ENCODE measurements at places on chromosomes 7 and 10.

DNA sequence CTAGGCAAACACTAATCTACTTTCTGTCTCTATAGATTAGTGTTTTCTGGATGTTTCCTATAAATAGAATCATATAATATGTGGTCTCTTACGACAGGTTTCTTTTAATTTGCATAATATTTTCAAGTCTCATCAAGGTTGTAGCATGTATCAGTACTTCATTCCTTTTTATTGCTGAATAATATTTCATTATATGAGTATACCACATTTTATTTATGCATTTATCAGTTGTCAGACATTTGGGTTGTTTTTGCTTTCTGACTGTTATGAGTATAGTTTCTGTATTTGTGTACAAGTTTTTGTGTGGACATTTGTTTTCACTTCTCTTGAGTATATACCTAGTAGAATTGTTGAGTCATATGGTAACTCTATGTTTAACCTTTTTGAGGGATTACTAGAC lies 48.2 kb downstream of the SHOC2 start:
- no peak for DNase-seq

- DNase-seq = no peak
These were observed 29.0 kb downstream of the JAKMIP3 start for GRCh38 chr10:132094581-132095234.

GRCh38 chr10:116053910-116054309 lies 219.1 kb downstream of the GFRA1 start:
- DNase-seq = no peak

DNA sequence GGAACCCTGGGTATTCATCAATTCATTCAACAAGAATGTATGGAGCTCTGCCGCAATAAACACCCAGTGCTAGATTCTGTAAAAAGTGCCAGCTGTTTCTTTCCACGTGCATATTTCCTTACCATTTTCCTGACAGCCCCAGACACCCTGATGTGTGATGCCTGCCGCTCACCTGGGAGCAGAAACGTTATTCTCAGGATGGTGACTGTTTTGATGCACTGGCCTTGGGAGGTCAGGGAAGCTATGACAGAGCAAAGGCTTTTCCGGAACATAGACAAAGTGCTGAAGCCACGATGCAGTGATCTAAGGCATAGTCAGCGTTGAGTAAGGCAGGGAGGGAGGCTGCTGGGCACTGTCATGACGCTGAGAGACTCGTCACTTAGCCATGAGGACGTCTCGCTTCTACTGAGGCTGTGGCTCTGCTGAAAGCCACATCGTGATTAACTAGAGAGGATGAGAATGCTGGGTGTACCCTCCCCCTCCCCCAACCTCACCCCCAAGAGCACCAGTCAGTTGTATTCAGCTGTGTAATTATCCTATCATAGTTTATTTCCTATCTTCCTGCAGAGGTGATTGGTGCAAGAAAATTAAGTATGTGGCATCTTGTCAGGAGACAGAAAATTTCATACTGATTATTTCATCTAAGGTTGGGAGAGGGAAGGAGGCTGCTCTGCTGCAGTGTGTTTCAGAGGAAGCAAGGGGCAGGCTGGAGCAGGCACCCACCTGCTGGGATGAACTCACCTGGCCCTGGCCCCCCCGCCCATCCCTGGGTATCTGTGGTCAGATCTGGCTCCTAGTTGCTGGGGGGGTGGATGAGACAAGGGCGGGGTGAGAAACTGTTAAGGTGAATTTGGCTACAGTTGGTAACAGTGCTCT lies 48.8 kb upstream of the SMNDC1 start:
- peak; percentile 98 for DNase-seq

DNA sequence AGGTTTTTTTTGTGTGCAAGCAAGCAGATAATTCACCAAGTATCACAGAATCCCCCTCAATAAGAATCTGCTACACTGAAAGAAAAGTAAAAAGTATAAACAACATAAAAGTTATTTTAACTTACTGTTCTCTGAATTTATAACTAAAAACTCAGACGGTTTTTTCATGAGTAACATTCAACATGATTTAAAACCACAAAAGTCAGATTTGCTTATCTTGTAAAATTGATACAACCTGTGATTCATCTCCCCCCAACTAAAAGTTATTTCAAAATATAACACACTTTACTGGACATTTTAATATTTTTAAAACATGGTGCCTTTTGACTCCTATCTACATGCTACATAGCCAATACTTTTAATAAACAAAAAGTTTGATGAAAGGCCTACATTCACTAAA lies 32.8 kb downstream of the TSPAN12 start:
- no peak for DNase-seq

DNA sequence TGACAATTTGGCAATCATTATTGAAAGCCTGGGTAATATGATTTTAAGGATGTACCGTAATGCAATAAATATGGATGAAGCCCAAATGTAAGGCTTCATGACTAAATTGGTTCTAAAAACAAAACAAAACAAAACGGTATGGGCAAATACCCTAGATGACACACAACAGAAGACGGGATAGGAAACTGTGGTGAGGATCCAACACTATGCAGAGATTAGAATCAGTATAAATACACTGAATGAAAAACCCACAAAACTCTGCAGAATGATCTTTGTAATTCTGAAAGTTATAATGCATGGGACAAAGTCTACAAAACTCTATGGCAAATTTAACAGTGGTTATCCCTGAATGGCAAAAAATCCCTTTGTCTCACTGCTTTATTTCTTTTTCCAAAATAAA lies 57.6 kb downstream of the MALSU1 start:
- peak; percentile 46 for DNase-seq

- no peak for DNase-seq
These were observed 262.0 kb upstream of the ZWINT start for GRCh38 chr10:56623064-56623463.

- DNase-seq = peak; percentile 14
These were observed 39.5 kb downstream of the RBM28 start for GRCh38 chr7:128304212-128304611.

DNA sequence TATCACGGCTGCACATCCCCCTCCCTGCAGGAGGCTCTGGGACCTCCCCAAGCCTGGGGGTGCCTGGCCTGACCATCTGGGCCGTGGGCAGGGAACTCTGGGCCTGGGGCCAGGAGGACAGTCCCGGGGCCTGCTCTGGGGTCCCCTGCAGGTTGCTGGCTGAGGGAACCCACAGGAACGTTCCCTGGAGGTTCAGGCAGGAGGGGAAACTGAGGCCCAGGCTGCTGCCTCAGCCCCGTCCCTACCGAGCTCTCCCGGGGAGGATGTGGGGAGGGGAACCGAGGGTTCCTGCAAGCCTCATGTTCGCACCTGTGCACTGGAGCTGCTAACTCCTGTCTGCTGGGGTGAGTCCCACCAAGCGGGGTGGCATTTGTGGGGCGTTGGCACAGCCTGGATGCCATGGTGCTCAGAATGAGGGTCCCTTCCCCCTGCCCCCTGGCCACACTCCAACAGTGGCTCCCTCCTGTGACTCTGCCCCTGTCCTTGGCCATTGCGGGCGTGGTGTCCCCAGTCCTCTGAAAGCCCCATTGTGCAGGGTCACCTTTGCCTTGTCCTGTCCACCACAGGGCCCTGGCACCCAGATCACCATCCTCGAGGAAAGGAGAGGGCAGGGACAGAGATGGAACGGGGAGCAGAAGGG lies 9.4 kb downstream of the ELFN1 start:
- DNase-seq = no peak

All from foreskin fibroblast (primary cell).